ENCODE measurements at places on chromosomes 5 and 9.

DNA sequence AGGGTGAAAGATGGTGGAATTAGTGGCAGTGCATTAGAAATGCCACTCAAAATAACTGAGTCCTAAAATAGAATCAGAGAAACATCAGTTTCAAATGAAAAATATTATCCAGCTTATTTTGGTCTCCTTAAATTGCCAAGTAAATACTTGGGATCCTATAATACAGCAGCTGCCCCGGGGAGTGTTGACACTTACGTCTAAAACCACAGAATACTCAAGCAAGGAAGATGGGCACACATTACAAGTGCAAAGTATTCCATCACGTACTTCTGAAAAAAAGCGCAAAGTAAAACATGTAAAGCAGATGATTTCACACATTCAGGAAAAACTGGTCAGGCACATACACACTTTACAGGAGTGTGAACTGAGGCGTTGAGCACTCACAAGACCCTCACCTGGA is 2.4 kb upstream of the ARHGEF37 start:
- no peak for DNase-seq

DNA sequence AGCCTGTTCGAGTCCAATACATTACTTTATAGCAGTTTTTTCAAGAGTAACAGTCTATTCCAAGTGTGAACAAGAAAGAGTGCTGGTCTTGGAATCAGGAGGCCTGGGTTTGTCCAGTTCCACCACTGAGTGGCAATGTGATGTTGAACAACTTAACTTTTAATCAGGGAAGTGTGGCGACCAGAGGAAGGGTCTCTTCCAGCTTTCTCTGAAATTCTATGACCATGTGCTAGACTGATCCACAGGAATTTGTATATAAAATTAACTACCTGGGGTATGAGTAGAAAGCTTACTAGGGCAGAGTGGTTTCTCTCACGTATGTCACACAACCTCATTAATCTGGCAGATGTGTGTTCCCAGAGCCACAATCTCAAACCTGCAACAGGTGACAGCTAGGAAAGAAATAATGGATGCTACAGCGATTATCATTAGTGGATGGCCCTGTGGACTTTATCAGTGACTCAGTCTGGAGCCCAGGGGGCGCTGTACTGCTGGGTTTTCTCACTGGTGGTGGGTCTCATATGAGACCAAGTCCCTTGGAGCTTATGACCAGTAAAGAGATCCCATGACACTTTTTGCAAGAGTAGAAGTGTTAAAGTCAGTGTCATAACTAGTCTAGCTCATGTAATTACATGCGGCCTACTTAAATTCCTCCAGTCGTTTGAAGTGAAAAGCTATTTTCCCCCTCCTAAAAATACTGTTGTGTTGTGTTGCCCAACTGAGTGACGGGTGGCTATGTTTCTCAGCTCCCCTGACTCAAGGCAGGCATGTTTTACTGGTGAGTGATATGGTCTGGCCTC is 116.5 kb downstream of the GDNF start:
- no peak for DNase-seq

GRCh38 chr9:92467511-92467910 is 14.8 kb downstream of the ASPN start:
- DNase-seq = no peak

- DNase-seq = no peak
Measured at GRCh38 chr9:97900738-97901565, 21.3 kb downstream of the TRMO start.

DNA sequence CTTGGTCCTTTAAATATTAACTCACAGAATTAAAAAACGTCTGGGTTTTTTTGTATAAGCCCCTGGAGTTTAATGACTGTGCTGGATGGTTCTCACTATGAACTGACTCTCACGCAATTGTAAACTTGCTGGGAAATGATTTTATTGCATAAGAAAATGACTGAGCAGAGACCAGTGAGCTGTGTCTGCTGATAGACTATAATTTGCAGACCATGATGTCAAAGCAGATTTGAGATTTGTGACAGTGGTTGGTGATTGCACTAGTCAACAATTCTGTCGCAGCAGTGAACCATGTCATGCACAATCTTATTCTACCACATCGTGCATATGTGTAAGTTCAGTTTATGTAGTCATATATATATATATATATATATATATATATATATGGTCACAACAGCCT is 85.7 kb upstream of the C9orf72 start:
- no peak for DNase-seq

DNA sequence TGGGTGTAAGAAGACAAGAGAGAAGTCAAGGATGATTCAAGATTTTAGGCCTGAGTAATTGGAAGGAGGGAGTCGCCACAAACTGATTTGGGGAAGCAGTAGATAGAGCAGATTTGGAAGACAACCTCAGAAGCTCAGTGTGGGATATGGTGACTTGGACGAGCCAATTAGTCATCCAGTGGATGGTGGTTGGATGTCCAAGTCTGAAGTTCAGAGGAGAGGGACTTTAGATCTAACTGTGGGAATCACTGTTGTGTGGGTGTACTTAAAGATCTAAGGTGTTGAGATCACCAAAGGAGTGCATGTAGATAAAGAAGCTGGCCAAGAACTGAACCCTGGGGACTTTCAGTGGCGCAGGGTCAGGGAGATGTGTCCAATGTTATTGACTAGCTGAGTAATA is 2.2 kb downstream of the IDNK start:
- DNase-seq = no peak

- DNase-seq = no peak
Measured at GRCh38 chr5:161190778-161191177, 338.8 kb upstream of the ATP10B start.

DNA sequence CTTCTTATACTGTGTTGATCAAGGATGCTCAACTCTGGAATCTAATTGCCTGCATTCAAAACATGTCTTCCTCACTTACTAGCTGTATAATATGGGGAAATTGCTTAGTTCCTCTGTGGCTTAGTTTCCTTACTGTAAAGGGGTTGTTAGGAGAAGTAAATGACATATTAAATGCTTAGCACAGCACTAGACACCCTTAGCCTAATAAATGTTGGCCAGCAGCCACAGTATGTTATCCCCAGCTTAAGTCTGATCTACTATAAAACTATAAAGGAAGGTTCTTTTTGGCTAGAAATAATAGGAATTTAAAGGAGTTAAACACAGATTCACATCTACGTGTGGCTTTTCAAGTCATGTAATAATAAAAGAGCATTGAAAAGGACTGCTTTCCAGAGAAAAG is 232.4 kb downstream of the PCSK1 start:
- DNase-seq = no peak

GRCh38 chr9:4277531-4277991 is 22.3 kb downstream of the GLIS3 start:
- DNase-seq = no peak

DNA sequence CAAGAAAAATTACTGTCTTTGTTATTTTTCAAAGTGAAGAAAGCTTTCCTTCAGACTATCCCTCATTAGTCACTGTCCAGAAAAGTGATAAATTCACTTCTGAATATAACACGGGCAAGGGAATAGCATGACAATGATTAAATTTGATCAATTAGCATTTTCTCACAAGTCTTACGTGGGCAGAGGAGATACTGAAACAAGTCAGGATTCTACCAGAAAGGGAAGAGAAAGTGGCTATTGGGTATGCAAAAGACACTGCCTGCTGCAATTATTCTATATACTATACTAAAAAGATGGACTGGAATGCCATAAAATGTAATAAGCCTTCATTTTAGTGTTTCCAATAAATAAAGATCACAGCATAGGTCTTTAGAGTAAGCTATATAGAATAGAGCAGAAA is 7.4 kb downstream of the COX7C start:
- DNase-seq = no peak

DNA sequence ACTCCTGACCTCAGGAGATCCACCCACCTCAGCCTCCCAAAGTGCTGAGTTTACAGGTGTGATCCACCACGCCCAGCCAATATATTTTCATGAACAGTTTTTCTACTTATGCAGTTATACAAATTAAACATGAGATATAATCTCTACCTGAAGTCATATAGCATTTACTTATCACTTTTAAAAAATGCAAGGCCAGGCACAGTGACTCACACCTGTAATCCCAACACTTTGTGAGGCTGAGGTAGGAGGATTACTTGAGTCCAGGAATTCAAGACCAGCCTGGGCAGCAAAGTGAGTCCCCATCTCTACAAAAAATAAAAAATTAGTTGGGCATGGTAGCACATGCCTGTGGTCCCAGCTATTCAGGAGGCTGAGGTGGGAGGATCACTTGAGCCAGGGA is 164.7 kb upstream of the LHFPL2 start:
- no peak for DNase-seq
